ENCODE measurements at places on chromosomes 12 and 14. TPM values are rescaled to one million over a fixed set of nuclear protein-coding genes. Genes with fewer than 3 reads are reported as not detected.

GRCh38 chr14:63677891-63678379, 36.3 kb upstream of the WDR89 start:
- DNase-seq: no peak

The TAS2R9 gene
- total RNA-seq: 0.26 TPM

- no peak for DNase-seq
Observed at GRCh38 chr14:51774209-51774608, 86.2 kb upstream of the GNG2 start.

GRCh38 chr12:128008341-128008740, 258.6 kb upstream of the TMEM132C start:
- no peak for DNase-seq

- DNase-seq: no peak
Observed at GRCh38 chr14:68510201-68511128, 282.4 kb downstream of the ZFP36L1 start.

The RNASE12 gene
- total RNA-seq: not detected

DNA sequence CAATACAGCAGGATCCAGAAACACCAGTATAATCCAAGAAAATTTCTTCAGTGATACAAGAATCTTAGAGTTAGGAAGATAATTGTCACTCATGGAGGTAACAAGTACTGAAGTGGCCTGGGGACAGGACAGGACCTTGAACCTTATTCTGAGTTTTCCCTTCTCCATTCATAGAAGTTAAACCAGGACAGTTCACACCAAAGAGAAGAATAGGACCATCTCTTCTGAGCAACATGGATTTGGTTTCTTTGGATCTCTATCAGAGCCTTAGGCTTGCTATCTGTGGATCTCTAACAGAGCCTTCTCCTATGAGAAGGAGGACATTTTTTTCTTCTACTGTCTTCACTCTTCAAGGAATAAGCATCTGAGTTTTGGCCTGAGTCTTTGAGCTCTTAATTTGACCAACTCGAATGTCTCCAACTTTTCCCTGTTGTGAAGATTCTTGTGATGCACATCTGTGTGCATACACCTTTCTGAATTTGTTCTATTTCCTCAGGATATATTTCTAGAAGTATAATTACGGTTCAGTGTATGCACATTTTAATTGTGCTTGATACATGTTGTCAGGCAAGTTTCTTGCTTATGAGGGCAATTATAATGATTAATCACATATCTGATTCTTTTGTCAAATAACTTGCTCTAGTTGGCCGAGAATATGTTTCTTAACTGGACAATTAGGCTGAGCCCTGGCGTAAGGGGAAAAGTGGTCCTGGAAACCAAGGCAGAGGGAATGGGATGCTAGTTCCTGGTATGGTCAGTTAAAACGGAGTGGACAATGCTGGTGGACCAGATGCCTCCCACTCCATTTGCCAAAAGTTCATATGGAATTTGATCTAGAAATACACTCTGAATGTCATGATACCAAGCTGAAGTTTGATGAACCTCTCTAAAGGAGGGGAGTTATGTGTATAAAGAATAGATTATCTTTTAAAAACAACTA, 6.6 kb downstream of the KRT6A start:
- DNase-seq: no peak

DNA sequence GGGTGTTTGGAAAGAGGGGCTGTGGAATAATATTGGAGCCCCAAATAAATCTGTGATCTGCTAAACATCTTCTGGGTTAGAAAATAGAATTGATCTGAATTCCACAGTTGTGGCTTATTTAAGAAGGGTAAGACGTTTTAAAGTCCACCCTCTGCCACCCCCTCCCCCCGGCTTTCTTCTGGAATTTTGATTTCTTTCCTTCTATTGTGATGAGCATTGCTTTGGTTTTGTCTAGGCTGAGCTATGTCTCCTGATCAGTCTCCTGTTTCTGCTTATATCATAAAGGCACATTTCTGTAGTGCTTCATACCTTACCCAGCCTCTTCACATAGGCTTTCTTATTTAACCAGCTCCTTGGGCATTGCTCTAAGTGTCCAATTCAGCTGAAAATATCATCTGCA, 77.3 kb upstream of the SLC38A2 start:
- DNase-seq: no peak

DNA sequence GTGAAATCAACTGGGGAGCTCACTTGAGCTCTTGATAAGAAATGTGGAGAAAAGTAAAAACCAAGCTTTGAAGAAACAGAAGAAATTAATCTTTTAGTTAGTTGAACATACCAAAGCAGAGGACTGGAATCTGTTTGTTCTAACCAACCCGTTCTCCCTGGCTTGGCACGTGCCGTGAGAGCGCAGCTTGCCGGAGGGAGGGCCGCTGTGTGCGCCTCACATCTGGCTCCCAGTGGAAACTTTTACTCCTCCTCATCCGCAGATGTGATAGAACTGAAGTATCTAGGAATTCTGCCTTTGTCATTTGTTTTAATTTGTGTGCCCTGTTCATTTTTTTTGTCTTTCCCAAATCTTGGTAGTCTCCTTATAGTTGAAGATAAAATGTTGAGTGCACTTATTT, 64.9 kb downstream of the DDX51 start:
- no peak for DNase-seq

The HRK gene
- total RNA-seq: 6.9 TPM

The RNFT2 gene
- 32.1 TPM for total RNA-seq

- no peak for DNase-seq
Observed at GRCh38 chr14:24982472-24983155, 67.3 kb downstream of the STXBP6 start.

The EMP1 gene
- total RNA-seq: 0.31 TPM

The MAP1LC3B2 gene
- 0.84 TPM for total RNA-seq

DNA sequence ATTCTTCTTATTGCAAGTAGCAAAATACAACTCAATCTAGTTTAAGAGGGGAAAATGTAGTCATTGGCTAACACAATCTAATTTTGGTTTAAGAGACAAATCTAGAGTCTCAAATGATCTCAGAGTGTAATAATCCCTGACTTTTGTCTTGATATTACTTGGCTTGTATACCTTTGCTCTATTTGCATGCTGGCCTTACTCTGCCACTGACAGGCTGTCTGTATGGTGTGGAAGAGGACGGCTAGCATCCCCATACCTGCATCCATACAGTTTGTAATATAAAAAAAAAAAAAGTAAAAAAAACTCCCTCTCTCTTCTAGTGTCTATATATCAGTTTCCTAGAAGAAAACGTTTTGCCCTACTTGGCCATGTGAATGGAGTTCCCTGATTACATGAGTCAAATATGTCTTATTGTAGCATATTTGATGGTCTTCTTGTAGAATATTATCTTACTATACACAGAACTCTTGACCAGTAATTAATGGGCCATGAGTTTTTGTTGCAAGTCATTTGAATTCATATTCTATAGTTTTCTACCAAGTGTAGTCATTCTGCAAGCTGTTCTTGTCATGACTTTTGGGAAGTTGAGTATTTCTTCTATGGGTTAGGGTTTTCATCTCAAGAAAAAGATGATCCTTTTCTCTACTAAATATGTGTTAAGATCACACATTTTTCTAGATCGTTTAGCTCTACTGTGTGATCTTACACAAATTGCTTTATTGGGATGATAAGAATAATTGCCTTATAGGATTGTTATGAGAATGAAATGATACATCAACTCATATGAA, 8.2 kb downstream of the HIF1A start:
- no peak for DNase-seq

The CABP1 gene
- 0.49 TPM for total RNA-seq

DNA sequence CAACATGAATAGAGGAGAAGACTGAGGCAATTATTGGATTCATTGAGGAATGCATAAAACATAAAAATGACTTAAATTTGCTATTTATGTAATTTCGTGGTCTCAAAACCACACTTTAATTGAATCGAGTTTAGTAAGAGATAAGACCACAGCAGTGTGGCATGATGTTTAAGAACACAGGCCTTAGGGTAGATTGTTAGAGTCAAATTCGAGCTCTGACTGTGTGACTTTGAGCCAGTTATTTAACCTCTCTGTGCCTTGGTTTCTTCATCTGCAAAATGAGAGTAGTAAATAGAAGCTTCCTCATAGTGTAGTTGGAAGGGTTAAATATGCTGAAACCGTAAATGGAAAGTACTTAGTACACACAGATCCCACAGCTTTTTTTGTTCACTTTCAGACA, 9.3 kb upstream of the SSTR1 start:
- DNase-seq: no peak

- no peak for DNase-seq
Observed at GRCh38 chr14:62087191-62087590, 325.0 kb downstream of the SNAPC1 start.

GRCh38 chr12:26711569-26711968, 121.4 kb downstream of the ITPR2 start:
- no peak for DNase-seq

GRCh38 chr14:97106166-97106565, 309.0 kb downstream of the VRK1 start:
- DNase-seq: no peak

All from progenitor cell of endocrine pancreas (in vitro differentiated cells).